Dermis lymphatic vessel endothelial cell (primary cell): ENCODE measurements at places on chromosomes 7 and 10. TPM values are rescaled to one million over a fixed set of nuclear protein-coding genes. Genes with fewer than 3 reads are reported as not detected.

Gene ORC5
- total RNA-seq, result 13.0 and 25.9 TPM in 2 replicates

Gene TACR2
- 0.11 TPM in 1 of 2 replicates, not detected in the other for total RNA-seq

Gene TMEM176B
- not detected in 2 replicates for total RNA-seq

Gene MET
- 25.4 and 50.3 TPM in 2 replicates for total RNA-seq

Gene NUTM2E
- total RNA-seq, result not detected in 2 replicates
